Thymus (tissue), 14 donors: ENCODE measurements at places on chromosomes 4 and X.
A peak's percentile ranks its signal among the peaks of the same experiment; 100 is the strongest.

GRCh38 chr4:104896660-104897645, 249.7 kb upstream of the TET2 start:
- no peak overlapping the region for H3K4me3 ChIP-seq
- DNase-seq: no peak
- H3K36me3 ChIP-seq: no peaks in the 10 kb centered on the region
- H3K27ac ChIP-seq: no peak overlapping the region

DNA sequence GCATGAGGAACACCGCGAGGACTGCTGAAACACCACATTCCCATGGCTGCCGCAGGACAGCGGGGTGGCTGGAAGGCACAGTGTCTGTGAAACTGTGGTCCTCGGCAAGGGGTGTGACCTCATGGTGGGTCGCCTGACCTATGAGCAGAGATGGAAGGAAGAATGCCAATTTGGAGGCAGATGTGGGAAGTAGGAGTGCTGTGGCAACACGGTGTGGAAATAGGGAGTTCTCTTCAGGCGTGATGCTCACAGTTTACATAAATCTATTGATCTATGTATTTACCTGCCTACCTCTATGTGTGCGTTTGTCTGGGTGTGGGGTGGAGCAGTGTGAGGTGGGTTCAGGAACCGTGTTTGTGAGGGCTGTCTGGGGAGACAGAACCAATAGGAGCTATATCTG, 62.3 kb upstream of the LSM6 start:
- H3K4me1 ChIP-seq: no peaks in the 10 kb centered on the region
- no peak for DNase-seq
- H3K4me3 ChIP-seq: no peak overlapping the region

DNA sequence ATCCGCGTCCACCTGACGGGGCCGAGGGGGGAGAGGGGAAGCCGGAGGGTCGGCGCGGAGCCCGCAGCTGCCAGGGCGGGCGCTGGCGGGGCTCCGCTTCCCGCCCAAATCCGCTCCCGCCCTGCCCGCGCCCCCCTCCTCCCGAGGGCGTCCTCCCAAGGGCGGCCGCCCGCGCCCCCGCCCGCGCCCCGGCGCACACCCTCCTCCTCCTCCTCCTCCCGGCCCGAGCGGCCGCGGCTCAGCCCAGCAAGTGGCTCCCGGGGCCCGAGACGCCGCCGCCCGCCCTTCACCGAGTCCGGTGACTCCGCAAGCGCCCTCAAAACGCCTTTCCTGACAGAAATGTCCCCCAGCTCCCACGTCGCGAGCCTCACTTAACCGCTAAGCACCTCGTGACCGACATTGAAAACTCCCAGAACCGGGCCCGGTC, 487 bp downstream of the HMGB2 start:
- peaks cover 10% of the 10 kb centered on the region for H3K4me1 ChIP-seq
- no peaks in the 10 kb centered on the region for H3K27me3 ChIP-seq

GRCh38 chr4:47118192-47118929, 87.0 kb downstream of the GABRB1 start:
- no peaks in the 10 kb centered on the region for H3K27me3 ChIP-seq
- no peak overlapping the region for H3K4me3 ChIP-seq
- H3K4me1 ChIP-seq: no peaks in the 10 kb centered on the region
- H3K36me3 ChIP-seq: no peaks in the 10 kb centered on the region
- no peak for DNase-seq

GRCh38 chrX:74614093-74614909, at the start of gene RLIM:
RLIM (minus strand) TSS chrX:74614624; CDS start chrX:74595977, 18,647 bp downstream.
- H3K4me3 ChIP-seq: peak within 1 kb of the TSS; percentile 84
- no peaks in the 10 kb centered on the region for H3K4me1 ChIP-seq
- DNase-seq: peak; percentile 59

DNA sequence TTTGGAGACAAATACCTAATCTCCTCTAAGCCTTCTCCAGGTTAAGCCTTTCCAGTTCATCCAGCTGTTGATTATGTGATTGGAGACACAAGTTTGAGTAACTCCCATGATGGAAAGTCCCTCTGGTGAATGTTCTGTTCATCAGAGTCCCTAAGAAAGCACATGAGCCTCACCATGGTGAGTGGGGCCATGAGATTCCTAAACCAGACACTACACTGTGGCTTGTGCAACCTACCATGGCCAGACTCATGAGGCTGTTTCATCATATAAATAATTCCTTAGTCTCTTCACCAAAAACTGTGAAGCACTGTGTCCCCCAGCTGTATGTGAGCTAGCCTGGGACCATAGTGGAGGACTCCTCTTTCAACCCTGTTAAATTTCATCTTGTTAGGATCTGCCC, 14.4 kb downstream of the PKD2 start:
- H3K4me3 ChIP-seq: no peak overlapping the region
- no peaks in the 10 kb centered on the region for H3K27me3 ChIP-seq
- no peak for DNase-seq
- H3K36me3 ChIP-seq: peaks cover 13% of the 10 kb centered on the region

DNA sequence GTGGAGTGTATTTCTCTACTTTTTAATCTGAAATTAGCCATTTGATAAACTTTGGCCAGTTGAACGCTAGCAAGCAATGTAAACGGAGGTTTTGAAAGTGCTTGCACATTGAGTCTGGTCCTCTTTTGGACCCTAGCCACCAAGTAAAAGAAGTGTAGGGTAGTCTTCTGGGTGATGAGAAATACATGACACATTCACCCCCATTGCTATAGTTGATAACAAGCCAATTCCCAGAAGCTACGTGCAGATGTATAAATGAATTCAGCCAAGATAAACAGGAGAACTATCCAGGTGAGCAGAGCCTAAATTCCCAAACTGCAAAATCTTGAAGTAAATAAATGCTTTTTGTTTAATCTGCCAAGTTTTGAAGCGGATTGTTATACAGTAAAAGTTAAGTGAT, 965.4 kb upstream of the GRIA3 start:
- no peak for DNase-seq
- no peak overlapping the region for H3K4me3 ChIP-seq

- no peak overlapping the region for H3K27ac ChIP-seq
- DNase-seq: no peak
- H3K27me3 ChIP-seq: peaks cover 12% of the 10 kb centered on the region
- no peaks in the 10 kb centered on the region for H3K36me3 ChIP-seq
- H3K4me1 ChIP-seq: no peaks in the 10 kb centered on the region
Observed at GRCh38 chrX:11138498-11139390, 27.6 kb downstream of the HCCS start.

DNA sequence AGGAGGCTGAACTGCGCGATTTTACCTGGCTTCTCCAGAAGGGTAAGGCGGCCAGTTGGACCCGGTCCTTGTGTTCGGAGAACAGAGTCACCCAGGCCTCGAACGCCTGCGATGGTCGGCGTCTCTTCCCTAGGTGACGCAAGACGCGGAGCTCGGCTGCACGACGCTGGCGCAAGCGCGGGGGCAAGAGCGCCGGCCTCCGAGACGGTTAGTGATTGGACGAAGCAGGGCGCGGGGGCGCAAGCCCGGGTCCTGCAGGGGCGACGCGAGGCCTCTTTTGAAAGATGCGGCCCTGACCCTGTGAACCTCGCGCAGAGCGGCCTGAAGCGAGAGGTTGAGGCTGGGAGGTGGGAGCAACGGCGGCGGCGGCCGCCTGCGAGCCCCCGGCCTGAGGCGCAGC, 428 bp downstream of the ADAD1 start:
- DNase-seq: no peak
- no peaks in the 10 kb centered on the region for H3K36me3 ChIP-seq
- H3K27me3 ChIP-seq: no peaks in the 10 kb centered on the region
- no peaks in the 10 kb centered on the region for H3K4me1 ChIP-seq
- no peak overlapping the region for H3K27ac ChIP-seq

DNA sequence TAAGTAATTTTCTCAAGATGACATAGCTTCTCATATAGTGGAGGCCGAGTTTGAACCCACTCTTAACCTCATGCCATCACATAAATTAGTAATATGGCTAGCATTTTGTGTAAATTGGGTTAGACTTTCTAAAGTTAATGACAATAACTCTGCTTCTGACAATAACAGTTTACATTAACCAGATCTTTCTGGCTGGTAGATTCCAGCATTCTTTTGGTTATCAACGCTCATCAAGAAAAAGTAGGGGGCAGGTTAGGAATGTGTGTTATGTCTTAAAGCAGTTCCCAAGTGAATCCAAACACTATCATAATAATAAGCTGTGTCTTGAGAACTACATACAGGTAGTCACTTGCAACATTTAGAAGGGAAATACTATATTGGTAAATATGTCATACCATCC, 162.5 kb downstream of the PRDM5 start:
- no peak overlapping the region for H3K4me3 ChIP-seq
- H3K27me3 ChIP-seq: no peaks in the 10 kb centered on the region
- no peak overlapping the region for H3K27ac ChIP-seq
- H3K36me3 ChIP-seq: no peaks in the 10 kb centered on the region
- no peaks in the 10 kb centered on the region for H3K4me1 ChIP-seq
- no peak for DNase-seq

GRCh38 chrX:111568354-111568753, 56.9 kb downstream of the SERTM2 start:
- no peaks in the 10 kb centered on the region for H3K27me3 ChIP-seq
- H3K36me3 ChIP-seq: no peaks in the 10 kb centered on the region
- no peak for DNase-seq
- H3K4me1 ChIP-seq: no peaks in the 10 kb centered on the region
- no peak overlapping the region for H3K4me3 ChIP-seq

- no peaks in the 10 kb centered on the region for H3K4me1 ChIP-seq
- no peak overlapping the region for H3K27ac ChIP-seq
- no peak for DNase-seq
- no peaks in the 10 kb centered on the region for H3K27me3 ChIP-seq
- H3K4me3 ChIP-seq: no peak overlapping the region
Observed at GRCh38 chr4:88516746-88517145, 6.8 kb downstream of the PYURF start.

DNA sequence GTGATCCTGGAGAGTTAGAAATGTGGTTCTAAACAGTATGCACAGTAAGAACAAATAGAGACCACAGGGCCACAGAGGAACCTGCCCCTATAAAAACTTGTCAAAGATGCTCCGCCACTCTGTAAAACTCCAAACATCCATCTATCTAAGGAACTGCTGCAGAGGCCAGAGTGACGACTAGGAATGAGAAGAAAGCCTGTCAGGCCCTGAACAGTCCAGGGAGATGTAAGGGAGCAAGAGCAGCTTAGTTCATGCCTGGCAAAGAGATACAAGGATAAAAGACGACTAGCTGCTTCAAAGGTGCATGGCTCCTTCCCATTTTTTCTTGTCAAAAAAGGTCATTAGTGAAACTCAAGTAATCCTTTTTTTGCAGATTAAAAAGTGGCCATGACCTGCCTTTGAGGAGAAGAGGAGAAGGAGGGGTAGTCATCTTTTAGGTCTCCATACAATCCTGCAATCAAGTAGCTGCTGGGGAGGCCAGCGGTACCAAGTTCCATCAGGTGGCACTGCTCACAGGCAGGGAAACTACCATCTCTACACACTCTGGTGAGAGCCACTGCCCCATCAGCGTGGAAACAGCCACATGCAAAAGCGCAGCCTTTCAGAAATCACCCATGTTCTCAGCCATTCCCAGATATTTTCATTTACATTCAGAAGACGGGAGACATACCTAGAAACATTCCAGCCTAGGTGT, 162.1 kb downstream of the TSPAN5 start:
- peaks cover 11% of the 10 kb centered on the region for H3K4me1 ChIP-seq
- H3K4me3 ChIP-seq: no peak overlapping the region
- H3K27me3 ChIP-seq: no peaks in the 10 kb centered on the region

DNA sequence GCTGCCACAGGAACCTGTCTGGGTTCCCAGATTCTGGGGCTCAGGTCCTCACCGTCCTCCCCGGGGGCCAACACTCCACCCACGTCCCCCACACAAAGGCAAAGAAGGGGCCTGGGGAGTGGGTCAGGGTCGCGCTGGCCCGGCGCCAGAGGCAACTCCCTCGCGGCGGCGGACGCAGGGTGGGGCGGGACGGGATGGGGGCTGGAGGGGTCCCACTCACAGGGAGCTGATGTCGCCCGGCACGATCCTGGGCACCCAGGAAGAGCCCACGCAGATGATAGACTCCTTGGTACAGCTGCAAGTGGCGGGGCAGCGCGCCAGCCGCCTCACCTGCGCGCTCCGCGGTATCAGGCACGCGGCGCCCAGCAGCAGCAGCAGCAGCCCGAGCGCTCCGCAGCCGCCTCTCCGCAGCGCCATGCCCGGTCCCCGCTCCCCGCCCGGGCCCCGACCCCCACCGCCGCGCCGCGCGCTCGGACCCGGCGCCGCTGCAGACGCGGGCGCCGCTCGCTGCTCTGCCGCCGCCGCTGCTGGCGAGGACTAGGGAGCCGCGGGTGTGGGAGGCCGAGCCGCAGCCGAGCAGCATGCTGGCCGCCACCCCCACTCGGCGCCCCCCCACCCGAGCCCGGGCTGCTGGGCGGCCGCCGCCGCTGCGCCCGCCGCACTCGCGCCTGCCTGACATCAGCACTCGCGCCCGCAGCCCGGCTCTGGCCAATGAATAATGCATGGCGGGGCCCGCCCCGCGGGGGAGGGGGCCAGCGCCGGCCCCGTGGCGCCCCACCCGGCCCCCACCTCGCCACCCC, at the start of gene LGI2:
TSS of gene LGI2 (minus strand) at position 670 of the 800 bp plus-strand sequence. CDS start at position 417, 253 bp downstream.
- peaks cover 44% of the 10 kb centered on the region for H3K27me3 ChIP-seq
- no peaks in the 10 kb centered on the region for H3K36me3 ChIP-seq
- H3K27ac ChIP-seq: no peak within 1 kb of the TSS
- H3K4me3 ChIP-seq: no peak within 1 kb of the TSS
- no peak for DNase-seq

GRCh38 chrX:10986616-10987015, 124.5 kb upstream of the HCCS start:
- H3K27ac ChIP-seq: no peak overlapping the region
- no peaks in the 10 kb centered on the region for H3K27me3 ChIP-seq
- no peaks in the 10 kb centered on the region for H3K4me1 ChIP-seq
- no peak for DNase-seq
- no peak overlapping the region for H3K4me3 ChIP-seq

DNA sequence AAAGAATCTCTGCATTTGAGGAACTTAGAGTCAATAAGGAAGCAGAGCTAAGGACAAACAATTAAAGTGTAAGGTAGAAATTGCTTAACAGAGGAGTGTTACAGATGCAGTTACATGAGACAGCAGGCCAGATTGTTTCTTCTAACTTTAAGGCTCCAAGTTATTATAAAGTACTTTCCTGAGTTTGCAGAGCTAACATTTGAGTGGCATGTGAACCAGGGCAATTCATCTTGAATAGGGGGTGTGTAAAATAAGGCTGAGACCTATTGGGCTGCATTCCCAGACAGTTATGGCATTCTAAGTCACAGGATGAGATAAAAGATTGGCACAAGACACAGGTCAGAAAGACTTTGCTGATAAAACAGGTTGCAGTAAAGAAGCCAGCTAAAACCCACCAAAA, 7.6 kb upstream of the LNX1 start:
- H3K4me1 ChIP-seq: no peaks in the 10 kb centered on the region
- H3K36me3 ChIP-seq: no peaks in the 10 kb centered on the region
- no peaks in the 10 kb centered on the region for H3K27me3 ChIP-seq
- H3K4me3 ChIP-seq: no peak overlapping the region
- no peak for DNase-seq
- no peak overlapping the region for H3K27ac ChIP-seq
